ENCODE measurements at places on chromosomes 4 and X. TPM values are rescaled to one million over a fixed set of nuclear protein-coding genes. Genes with fewer than 3 reads are reported as not detected.

- no peak for DNase-seq
These were observed 234.1 kb upstream of the PGRMC2 start for GRCh38 chr4:128521648-128522111.

GRCh38 chr4:31192341-31192740 is 472.2 kb downstream of the PCDH7 start:
- no peak for DNase-seq

GRCh38 chrX:41688835-41689234 is at the start of gene GPR34:
TSS of gene GPR34 (plus strand) at chrX:41688973. CDS start at chrX:41695634, 6,661 bp downstream.
- no peak for DNase-seq

The KDM6A gene
- polyA plus RNA-seq = 31.0 TPM

GRCh38 chr4:147761218-147761883 is 29.5 kb downstream of the ARHGAP10 start:
- DNase-seq = no peak

GRCh38 chrX:38803243-38803587 is 2.0 kb downstream of the MID1IP1 start:
- DNase-seq = no peak

DNA sequence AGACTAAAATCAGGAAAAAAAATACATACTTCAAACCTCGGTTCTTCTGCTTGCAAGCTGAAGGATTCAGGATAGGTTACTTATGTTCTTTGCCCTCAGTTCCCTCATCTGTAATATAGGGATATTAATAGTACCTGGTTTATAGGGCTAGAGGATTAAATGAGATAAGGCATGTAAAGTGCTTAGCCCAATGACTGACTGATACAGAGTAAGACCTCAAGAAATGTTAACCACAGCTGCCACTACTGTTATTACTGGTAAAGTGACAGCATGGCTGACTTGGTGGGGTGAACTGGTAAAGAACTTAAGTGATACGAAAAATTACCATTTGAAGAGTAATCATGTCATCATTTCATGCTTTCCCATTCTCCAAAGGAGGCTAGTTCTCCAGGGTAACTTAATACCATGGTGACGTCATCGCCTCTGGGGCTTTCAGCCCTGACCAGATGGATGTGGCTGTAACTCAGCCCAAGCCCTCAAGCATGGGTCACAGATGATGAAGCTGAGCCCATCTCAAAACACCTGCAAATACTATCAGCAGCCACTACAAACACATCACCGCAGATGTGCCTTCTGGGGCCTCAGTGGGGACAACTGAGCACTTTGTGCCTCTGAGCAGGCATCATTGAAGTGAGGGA is 44.5 kb upstream of the SCML1 start:
- DNase-seq = no peak

The KLHL15 gene
- 1.3 TPM for polyA plus RNA-seq

DNA sequence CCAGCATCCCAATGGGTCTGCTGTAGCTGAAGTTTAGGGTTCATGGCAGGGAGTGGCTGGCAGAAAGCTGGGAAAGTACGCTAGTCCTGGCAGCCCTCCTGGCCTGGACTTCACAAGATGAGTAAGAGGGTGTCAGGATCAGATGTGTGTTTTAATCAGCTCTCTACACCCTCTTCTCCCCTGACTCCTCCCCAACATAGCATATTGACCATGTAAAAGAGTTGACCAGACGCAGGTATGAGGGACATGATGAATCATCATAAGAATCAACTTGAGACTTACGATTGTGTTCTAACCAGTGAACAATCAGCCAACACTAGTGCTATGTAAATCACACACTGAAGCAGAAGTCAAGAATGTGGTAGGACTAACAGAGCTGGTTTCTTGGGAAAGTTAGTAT is 5.3 kb downstream of the SOWAHB start:
- DNase-seq = no peak
